Neural crest cell (in vitro differentiated cells): ENCODE measurements at places on chromosomes 16 and 17. TPM values are rescaled to one million over a fixed set of nuclear protein-coding genes. Genes with fewer than 3 reads are reported as not detected.

- no peak for DNase-seq
These were observed 40.6 kb downstream of the LGALS9 start for GRCh38 chr17:27671591-27671910.

Gene SOX15
- total RNA-seq, result 0.65 and 0.84 TPM in 2 replicates

GRCh38 chr17:32141258-32141657 lies 1.0 kb upstream of the RHOT1 start:
- DNase-seq, result no peak

DNA sequence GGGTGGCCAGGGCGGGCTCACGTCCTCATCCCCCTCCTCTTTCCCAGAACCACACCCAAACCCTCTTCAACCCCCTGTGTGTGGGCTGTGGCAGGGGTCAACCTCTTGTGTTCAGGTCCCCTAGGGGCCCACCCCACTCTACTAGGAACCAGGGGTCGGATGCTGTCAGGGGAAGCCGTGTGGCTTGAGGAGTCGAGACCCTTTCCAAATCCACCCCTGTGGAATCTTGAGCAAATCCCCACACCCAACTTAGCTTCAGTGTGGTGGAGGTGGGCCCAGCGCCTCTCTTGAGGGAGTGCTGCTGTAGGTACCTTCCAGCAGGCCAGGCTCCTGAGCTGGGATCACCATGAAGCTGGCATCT lies 121.5 kb downstream of the MRM1 start:
- DNase-seq, result no peak
